ENCODE measurements at places on chromosomes 6 and 20. TPM values are rescaled to one million over a fixed set of nuclear protein-coding genes. Genes with fewer than 3 reads are reported as not detected.

DNA sequence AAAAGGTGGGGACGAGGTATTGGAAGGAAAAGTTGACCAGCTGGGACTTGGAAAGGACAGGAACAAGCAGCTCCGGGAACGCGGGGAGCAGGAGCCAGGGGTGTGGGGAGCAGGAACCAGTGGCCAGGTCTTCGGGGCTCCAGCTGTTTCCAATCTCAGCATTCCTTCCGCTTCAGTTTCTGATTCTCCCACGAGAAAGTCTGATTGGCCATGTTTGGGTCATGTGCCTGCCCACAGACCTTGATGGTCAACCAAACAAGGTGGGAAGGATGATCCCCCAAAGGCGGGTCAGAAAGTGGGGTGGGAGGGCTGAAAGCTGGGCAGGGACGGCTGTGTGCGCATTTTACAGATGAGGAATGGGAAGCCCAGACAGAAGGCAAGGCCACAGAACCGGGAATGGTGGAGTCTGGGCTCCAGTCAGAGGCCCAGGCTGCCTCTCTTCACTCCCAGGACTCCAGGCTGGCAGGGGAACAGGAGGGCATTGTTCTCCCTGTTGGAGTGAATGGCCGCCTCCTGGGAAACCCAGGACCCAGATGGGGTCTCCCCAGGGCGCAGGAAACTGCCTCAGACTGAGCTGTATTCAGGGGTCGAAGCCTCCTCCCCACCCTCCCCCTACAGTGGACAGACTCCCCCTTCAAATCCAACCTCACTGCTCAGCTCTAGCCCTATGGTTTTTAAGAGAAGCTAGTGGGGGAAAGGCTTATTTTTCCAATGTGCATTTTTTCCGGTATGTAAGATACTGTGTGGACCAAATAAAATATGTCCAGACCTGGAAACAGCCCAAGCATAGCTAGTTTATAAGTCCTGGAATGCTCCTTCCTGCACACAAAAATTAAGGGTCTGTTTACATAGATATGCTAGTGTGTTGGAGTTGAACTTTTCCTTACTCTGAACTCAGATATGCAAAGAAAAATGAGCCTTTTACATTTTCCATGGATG lies 12.2 kb upstream of the PTGIS start:
- peaks cover 13% of the 10 kb centered on the region for H3K4me1 ChIP-seq
- no peak overlapping the region for H3K4me3 ChIP-seq
- peak; percentile 77 for DNase-seq
- H3K27me3 ChIP-seq: no peaks in the 10 kb centered on the region

GRCh38 chr6:39273406-39273821 lies 40.8 kb downstream of the KCNK17 start:
- H3K4me1 ChIP-seq: no peaks in the 10 kb centered on the region
- no peaks in the 10 kb centered on the region for H3K27me3 ChIP-seq
- no peak overlapping the region for H3K4me3 ChIP-seq

DNA sequence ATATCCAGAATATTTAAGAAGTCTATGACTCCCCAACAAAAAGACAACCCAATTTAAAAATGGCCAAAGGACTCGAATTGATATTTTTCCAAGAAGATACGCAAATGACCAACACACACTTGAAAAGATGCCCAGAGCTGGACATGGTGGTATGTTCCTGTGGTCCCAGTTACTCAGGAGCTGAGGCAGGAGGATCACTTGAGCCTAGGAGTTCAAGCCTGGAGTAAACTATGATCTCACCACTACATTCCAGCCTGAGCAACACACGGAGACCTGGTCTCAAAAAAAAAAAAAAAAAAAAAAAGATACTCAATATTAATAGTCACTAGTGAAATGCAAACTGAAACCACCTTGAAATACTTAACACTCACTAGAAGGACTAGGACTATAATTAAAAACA lies 12.2 kb upstream of the ARMC2 start:
- no peaks in the 10 kb centered on the region for H3K27me3 ChIP-seq
- H3K27ac ChIP-seq: no peak overlapping the region
- no peaks in the 10 kb centered on the region for H3K4me1 ChIP-seq
- DNase-seq: no peak
- H3K4me3 ChIP-seq: no peak overlapping the region
- H3K36me3 ChIP-seq: no peaks in the 10 kb centered on the region

- H3K36me3 ChIP-seq: no peaks in the 10 kb centered on the region
- no peaks in the 10 kb centered on the region for H3K27me3 ChIP-seq
- DNase-seq: no peak
- no peak overlapping the region for H3K27ac ChIP-seq
- no peak overlapping the region for H3K4me3 ChIP-seq
Measured at GRCh38 chr6:40695750-40696415, 108.7 kb upstream of the LRFN2 start.

GRCh38 chr20:39873286-39873685 lies 815.8 kb downstream of the MAFB start:
- DNase-seq: no peak
- H3K4me1 ChIP-seq: no peaks in the 10 kb centered on the region
- no peak overlapping the region for H3K4me3 ChIP-seq
- H3K27me3 ChIP-seq: no peaks in the 10 kb centered on the region
- no peak overlapping the region for H3K27ac ChIP-seq

The KHDRBS2 gene
- total RNA-seq: 7.3 TPM

- H3K27ac ChIP-seq: no peak overlapping the region
- DNase-seq: no peak
- no peaks in the 10 kb centered on the region for H3K4me1 ChIP-seq
- no peaks in the 10 kb centered on the region for H3K27me3 ChIP-seq
- H3K36me3 ChIP-seq: no peaks in the 10 kb centered on the region
Measured at GRCh38 chr6:131655951-131656350, 18.8 kb downstream of the ENPP3 start.

Data from uterus (tissue), 4 donors.